Amniotic epithelial cell (primary cell): ENCODE measurements at places on chromosomes 16 and 17.

DNA sequence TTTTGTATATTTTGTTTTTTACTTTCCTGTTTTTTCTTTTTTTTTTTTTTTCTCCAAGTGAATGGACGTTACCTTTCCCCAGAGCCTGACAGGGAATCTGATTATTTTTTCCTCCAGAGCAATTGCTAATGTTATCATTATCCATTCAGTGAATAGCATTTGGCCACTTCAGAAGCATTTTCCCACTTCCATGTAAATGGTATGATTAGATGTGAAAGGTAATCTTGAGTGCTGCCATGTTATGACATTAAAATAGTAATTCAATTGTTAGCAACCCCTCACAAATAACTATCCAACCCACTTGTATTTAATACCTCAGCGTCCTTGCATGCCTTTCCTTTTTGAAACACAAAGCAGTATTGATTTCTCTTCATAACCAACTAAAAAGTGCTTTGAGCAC is 1243.8 kb downstream of the CDH8 start:
- DNase-seq, result no peak

- DNase-seq, result no peak
Measured at GRCh38 chr16:46715769-46716305, 26.4 kb downstream of the ORC6 start.

DNA sequence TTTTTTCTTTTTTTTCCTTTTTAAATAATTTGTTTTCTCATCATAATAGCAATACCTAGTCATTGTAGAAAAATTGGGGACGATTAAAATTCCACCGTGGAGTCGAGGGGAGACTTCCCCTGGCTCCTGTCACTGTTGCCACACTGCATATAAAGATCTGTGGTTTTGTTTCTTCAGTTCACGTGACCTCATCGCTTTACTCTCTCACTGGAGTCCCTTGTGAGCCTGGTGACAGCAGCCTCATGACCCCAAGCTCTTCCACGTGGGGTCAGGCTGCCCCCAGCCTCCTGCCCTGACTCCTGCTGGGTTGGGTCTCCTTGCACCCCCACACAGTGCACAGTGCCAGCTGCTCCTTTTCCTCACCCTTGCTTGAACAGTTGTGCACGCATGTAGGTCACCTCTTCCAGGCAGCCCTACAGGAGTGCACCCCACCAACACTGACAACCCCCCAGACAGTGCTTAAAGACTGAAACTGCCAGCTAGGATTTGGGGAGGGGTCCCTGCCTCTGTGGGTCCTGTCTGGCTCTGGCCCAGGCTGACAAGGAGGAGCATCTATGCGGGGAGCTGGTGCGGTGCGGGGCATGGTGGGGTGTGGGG is 7.3 kb upstream of the METRNL start:
- no peak for DNase-seq

GRCh38 chr17:2082003-2082781 is 27.3 kb downstream of the HIC1 start:
- DNase-seq, result no peak

DNA sequence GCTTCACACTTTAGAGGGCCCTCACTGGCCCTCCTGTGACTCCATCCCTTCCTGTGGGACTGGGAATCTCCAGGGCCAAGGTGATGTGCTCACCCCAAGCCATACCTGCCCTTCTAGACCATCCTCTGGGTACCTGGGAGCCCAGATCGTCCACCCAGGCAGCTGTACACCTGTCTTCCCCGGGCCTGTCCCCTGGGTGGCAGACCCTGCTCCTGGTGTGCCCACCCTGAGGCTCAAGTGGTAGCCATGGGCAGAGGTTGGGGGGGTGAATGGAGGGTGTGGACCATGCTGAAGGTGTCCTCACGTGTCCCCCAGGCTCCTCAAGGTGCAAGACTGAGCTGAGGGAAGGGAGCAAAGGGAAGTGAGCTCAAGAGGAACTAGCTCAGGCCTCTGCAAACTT is 9.3 kb downstream of the CLEC10A start:
- no peak for DNase-seq

DNA sequence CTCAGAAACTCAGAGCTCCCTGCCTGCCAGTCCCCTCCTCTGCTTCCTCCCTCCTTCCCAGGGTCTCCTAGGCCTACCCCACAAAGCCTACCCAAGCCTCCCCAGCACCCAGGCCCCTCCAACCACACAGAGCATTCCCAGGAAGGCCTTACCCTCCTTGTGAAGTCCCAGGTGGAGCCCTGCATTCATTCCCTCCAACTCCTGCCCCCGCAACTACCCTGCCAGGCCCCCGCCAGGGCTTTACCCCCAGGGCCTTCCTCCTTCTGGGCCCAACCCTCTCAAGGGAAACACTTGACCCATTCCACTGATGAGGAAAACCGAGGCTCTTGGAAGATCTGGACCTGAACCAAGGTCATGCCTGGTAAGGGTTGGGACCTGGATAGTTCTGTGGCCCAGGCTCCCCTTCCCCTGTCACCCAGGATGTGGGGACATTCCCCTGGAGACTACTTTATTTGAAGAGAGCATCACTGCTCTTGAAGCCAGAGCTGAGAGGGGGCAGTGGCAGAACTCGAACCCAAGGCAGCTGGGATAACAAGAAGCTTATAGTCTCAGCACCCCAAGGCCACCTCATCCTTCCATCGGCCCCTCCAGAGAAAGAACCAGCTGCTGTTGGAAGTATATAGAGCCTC is 12.5 kb downstream of the PLLP start:
- DNase-seq, result no peak

DNA sequence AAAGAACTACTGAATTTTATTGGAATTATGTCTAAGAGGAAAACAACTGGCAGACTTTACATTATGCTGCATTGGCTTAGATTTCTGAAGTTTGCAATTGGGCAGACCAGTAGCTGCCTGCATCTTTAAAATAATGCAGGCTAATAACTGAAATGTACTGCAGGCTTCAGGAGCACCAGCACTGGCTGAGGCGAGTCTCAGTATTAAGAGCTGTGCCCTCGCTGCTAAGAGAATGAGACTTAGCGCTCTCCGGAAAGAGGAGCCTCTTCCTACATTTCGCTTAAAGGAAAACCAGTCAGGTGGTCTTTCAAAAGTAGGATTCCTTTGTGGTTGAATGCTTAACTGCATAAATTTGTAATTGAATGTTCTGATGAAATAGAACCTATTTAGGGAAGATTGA is 885 bp downstream of the CNTNAP4 start:
- no peak for DNase-seq

- DNase-seq, result no peak
Measured at GRCh38 chr16:54602666-54603065, 316.1 kb upstream of the IRX3 start.

DNA sequence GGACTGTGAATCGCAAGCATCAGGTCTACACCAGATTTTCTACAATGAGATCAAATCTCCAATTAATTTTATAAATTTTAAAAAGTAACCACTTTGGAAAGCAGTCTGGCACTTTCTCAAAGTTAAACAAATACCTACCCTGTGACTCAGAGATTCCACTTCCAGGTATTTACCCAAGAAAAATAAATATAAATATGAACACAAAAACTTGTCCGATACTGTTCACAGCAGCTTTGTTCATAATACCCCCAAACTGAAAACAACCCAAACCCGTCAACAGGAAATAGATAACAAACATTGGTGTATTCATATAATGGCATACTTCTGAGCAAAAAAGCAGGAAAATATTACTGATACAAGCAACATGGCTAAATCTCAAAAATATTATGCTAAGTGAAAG is 12.1 kb downstream of the ZDHHC7 start:
- peak; percentile 40 for DNase-seq

GRCh38 chr17:80931421-80932265 is 60.0 kb upstream of the CHMP6 start:
- peak; percentile 68 for DNase-seq

DNA sequence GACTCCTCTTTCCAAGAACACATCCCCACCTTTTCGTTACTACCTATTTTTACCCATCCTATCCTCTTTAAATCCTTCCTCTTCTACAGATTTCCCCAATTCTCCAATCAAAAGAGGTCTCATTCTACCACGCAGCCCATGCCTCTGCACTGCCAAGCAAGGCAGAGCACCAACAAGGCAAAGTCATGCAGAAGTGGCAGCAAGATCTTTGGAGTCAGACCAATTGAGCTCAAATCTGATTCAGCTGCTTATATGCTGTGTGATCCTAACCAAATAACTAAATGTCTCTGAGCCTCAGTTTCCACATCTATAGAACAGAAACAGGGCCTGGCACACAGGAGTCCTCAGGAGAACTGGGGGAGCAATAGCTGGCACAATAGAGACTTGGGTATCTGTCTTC is 41.0 kb downstream of the TOM1L2 start:
- no peak for DNase-seq

- DNase-seq, result no peak
Measured at GRCh38 chr17:58325289-58325726, 3.3 kb downstream of the TSPOAP1 start.

GRCh38 chr16:1890024-1890707 is 18.2 kb upstream of the MEIOB start:
- DNase-seq, result no peak

DNA sequence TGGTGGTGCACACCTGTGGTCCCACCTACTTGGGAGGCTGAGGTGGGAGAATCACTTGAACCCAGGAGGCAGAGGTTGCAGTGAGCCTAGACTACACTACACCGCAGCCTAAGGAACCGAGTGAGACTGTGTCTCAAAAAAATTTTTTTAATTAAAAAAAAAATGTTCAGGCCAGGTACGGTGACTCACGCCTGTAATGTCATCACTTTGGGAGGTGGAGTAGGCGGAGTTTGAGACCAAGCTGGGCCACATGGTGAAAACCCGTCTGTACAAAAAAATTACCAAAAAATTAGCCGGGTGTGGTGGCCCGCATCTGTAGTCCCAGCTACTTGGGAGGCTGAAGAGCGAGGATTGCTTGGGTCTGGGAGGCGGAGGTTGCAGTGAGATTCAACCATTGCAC is 3.6 kb upstream of the FAM222B start:
- no peak for DNase-seq

DNA sequence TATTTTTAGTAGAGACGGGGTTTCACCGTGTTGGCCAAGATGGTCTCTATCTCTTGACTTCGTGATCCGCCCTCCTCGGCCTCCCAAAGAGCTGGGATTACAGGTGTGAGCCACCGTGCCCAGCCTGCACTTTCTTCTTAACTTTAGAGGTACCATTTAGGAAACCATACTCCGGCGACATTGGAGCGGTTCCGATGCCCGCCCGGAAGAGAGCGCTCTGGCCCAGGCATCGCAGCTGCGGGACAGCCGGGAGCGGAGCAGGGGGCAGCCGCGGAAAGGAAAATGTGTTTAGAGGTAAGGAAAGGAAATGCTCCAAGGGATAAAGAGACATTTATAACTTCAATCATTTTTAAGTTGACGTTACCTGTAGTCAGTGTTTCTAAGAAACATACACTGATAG is 6.0 kb upstream of the HS3ST3B1 start:
- DNase-seq, result no peak
